Glutamatergic neuron (in vitro differentiated cells): ENCODE measurements at places on chromosomes 7 and 10. TPM values are rescaled to one million over a fixed set of nuclear protein-coding genes. Genes with fewer than 3 reads are reported as not detected.

Gene TMEM229A
- total RNA-seq: not detected

Gene SSMEM1
- not detected for total RNA-seq

Gene EMX2
- total RNA-seq: 0.47 TPM

Gene RET
- 34.7 TPM for total RNA-seq

Gene SP4
- total RNA-seq: 13.2 TPM

Gene ODAD2
- total RNA-seq: not detected

Gene TSPAN15
- 49.8 TPM for total RNA-seq

Gene ARL4A
- 12.3 TPM for total RNA-seq

Gene LSM5
- 46.6 TPM for total RNA-seq
